ENCODE measurements at places on chromosomes 2 and 18.

DNA sequence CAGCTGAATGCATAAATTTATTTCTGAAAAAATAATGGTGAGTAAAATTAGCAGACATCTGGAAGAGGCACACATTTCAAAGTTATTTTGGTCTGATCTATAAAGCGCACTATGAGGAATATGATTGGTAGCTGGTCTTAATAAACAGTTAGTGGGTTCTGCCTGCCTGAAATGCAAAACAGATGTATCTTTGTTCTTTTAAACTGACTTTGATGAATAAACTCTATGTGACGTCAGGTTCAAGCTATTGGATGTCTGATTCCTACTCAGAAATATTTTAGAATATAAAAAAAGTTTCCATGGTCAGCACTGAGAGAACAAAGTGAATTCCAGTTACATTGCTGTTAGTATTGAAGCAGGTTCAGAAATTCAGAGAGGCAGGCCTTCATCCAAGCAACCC is 136.4 kb downstream of the TPGS2 start:
- DNase-seq: no peak

DNA sequence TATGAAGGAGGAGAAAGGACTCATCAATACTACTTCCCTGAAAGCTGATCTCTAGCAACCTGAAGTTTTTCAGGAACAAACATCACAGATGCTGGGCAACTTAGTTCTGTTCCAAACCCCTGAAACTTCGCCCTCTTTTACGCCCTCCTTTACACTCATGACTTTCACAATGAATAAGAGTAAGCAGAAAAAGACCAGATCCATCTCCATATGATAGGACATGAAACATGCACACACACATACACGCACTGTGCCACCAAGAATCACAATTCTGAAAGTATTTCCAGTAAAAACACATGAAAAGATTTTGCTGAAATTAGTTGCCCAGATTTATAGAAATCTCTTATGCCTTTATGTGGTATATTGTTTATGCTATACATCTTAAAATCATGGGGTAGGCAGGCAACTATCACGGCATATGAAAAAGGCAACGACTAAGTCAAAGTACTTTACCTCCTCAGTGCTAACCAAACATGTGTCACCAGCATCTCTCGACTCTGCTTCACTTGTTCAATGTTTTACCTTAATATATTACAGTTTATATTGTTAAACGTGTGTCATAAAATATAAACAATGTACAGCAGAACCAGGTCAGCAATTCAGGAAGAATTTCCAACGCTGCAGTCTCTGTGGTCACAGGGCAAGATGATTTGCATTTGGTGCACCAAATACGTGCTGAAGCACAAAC is 47.8 kb downstream of the NHEJ1 start:
- no peak for DNase-seq

GRCh38 chr18:6934859-6935258 is 182.7 kb downstream of the LAMA1 start:
- no peak for DNase-seq

DNA sequence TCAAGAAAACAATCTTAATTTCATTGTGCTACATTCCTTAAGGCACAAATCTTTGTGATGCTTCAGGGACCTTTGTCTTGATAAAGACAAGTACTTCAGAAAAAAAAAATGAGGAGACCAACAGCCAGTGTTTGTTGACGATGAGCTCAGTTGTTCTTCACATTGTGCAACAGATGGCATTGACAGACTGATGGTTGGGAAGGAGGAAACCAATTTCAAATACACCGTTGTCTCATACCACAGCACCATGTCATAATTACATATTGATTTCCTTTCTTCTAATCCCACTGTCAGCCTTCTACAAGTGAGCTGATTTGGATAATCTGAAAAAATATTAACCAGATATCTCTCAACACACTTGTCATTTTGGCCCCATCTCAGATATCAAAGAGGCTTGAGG is 53.7 kb upstream of the GRB14 start:
- no peak for DNase-seq

DNA sequence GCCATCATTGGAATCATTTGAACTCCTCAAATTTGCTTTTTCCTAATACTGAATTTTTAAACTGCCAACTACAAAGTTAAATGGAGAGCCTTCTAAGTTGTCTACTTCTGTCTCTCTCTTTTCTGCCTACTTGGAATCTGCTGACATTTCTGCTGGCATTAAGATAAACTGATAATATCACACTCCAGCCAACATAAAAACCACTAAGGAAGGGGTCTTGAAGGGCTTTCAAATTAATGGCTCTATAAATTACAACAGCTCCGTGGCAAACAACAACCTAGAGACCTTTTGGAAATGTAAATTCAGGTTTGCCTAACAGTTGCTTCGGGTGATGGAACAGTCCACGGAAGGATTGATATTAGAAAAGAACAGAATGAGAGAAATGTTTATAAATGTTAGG is 12.1 kb downstream of the ALPP start:
- no peak for DNase-seq

DNA sequence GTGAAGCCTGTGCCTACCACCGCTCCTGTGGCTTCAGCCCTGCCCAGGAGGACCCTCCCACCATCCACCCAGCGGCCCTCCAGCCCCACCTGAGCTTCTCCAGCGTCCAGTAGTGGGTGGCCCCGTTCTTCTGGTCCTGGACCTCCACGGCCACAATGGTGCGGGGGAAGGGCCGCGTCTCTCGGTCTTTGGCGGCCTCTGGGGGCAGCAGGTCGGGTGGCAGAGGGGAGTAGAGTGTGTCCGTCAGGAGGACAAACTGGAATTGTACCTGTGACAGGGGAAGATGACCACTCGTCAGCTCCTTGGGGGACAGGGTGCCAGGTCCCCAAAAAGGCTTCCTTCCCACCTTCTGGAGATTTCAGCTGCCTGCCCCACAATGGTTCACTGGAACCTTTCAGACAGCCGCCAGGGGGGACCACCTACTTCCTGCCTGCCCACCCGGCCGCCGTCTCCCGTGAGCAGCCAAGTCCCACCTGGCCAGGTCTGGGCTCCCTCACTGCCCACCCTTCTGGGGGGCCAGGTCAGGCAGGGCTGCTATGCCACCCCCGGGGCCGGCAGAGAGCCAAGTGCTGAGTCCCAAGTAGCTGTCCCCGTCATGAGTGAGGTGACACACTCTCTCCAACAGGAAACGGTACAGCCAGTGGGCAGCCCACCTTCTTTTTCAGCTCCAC is 59.3 kb downstream of the KIF1A start:
- DNase-seq: no peak

DNA sequence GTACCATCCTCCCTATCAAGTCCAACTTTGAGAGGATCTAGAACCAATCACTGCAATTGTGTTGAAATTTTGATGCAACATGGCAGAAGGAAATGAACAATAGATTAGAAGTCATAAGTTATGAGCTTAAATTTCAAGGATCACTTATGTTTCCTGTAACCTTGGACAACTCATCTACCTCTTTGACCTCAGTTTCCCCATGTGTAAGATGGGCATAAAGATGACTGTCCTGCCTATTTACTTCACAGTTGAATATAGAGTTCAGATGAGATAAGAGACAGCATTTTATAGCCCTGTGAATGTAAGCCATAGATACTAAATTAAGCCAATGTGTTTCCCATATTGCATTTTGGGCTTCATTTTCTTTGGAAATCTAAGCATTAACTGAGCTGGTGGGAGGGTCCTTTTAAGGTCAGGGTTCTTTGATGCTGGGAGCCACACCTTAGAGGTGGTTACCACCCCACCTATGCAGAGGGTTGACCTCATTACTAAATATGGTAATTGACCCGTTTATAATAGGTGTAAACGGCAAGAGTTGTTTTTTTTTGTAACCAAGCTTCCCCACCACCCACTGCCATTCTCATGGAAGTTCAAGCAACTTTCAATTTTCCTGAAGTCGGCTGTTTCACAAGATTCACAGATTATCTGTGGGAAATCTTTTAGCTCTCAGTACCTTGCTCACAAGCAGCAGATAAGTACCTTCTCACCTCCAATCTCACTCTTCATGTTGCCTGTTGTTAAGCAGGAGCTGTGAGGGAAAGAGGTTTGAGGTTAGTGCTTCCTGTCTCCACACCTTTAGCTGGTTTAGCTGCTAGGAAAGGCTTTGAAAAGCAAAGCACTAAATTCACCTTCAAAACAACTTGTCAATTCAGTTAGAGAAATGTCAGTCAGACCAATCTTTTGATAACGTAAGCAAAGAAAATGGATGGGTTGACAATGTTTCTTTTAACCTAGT is 13.3 kb downstream of the CD28 start:
- DNase-seq: no peak

Measured in right forelimb (tissue), 1 donor.